ENCODE measurements at places on chromosomes 11 and 22. TPM values are rescaled to one million over a fixed set of nuclear protein-coding genes. Genes with fewer than 3 reads are reported as not detected.

The FLRT1 gene
- total RNA-seq: 0.03 TPM

The OR52K2 gene
- total RNA-seq: not detected

The FAM181B gene
- 0.20 TPM for total RNA-seq

The DEAF1 gene
- total RNA-seq: 33.0 TPM

The TSPAN18 gene
- 0.10 TPM for total RNA-seq

The CCDC73 gene
- not detected for total RNA-seq

The KIF18A gene
- total RNA-seq: 6.8 TPM

The TMEM191B gene
- total RNA-seq: 0.91 TPM

The TRAF6 gene
- 8.8 TPM for total RNA-seq

The OR5T3 gene
- not detected for total RNA-seq

The SOX10 gene
- total RNA-seq: not detected

The MIOX gene
- total RNA-seq: 0.10 TPM

The POTEH gene
- total RNA-seq: not detected

The CNTN5 gene
- total RNA-seq: 1.1 TPM

The SREBF2 gene
- total RNA-seq: 82.1 TPM

The DDX25 gene
- total RNA-seq: not detected

The SYCE3 gene
- total RNA-seq: not detected
